Panc1 (cell line): ENCODE measurements at places on chromosomes 12 and 14. TPM values are rescaled to one million over a fixed set of nuclear protein-coding genes. Genes with fewer than 3 reads are reported as not detected.

MYF5 gene
- not detected for total RNA-seq

DNA sequence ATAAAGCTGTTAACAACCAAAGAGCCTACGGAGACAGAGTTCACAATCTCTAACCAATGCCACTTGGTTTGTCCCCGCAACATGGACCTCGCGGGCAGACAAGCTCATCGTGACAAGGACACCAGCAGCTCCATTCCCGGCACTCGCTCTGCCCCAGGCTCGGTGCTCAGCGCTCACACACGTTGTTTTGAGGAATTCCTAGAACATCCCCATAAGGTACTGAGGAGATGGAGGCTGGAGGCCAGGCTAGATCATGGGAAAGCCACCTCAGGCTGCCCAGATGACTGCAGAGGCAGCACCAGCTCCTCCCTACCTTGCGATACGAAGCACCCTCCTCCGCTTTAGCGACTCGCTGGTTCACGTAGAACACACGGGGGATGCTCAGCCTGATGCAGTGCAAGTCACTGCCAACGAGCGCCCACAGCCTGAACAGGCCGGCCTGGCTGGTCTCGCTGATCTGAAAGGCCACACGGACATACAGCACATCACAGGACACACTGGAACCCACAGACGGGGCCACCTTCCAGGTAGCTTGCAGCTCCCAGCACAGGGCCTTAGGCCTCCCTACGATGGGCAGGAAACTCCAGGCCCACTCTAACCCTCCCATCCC lies 30.1 kb downstream of the P2RX2 start:
- DNase-seq: no peak
- no peak overlapping the region for H3K4me3 ChIP-seq
- H3K36me3 ChIP-seq: peaks cover 5% of the 10 kb centered on the region

DNA sequence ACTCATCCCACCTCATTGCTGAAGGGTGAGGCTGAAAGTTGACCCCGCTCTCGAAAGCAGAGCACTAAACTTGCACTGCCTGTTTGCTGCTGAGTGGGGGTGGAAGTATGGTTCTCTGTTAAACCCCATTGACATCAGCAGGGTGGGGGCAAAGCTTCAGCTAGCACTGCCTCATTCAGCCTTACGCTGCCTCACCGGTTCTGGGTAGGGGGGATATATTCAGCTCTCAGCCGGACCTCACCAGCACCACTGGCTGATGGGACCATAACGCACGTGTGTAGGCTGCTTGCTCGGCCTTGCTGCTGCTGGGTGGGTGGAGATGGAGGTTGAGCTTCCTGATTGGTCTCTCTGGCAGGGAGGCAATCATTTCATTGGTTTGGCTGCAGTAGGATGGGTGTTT lies 265.7 kb upstream of the RTL1 start:
- H3K27ac ChIP-seq: no peak overlapping the region
- no peak overlapping the region for H3K4me3 ChIP-seq
- DNase-seq: no peak

DNA sequence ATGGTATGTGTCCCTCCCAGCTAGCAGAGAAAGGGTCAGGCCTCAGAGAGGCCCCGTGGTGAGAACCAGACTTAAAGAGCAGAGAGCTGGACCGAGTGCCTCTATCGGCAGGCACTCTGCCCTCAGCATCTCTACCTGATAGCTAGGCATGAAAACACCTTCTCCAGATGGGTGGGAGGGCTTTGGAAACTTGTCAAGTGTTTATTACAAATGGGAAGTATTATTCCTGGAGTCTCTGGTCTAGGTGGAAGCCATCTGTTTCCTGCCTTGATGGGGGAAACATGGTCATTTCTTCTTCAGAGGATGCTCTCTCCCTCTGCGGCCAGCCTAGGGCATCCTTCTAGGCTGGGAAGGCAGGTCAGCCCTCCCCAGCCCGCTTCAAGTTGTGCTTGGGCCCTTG lies 2.3 kb downstream of the TMEM63C start:
- no peak for DNase-seq
- no peaks in the 10 kb centered on the region for H3K27me3 ChIP-seq
- no peaks in the 10 kb centered on the region; the same call in 1 of the 2 replicates for H3K4me1 ChIP-seq
- H3K36me3 ChIP-seq: no peaks in the 10 kb centered on the region; the same call in 1 of the 2 replicates
- H3K4me3 ChIP-seq: no peak overlapping the region
- no peak overlapping the region for H3K27ac ChIP-seq

POMT2 gene
- total RNA-seq: 43.5 TPM

DNA sequence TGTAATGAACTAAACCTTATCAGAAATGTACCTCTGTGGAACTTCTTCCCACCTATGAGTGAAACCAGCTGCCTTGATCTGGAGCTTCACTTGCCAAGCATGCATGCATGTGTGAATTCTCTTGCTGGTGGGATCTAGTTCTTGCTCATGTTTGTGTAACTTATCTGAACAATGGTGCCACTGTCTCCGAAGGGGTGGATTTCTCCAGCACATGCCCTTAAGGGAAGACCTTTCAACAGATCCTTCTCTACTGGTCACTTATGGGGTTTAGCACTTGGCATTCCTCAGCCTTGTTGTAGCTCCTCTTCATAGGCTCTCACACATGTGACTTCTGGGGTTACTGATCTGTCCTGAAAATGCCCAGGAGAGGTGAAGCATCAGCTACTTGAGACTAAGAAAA lies 25.0 kb downstream of the SMOC1 start:
- H3K4me1 ChIP-seq: no peaks in the 10 kb centered on the region
- no peak overlapping the region for H3K4me3 ChIP-seq
- DNase-seq: no peak

- DNase-seq: no peak
- H3K4me1 ChIP-seq: no peaks in the 10 kb centered on the region
- no peaks in the 10 kb centered on the region for H3K27me3 ChIP-seq
These were observed 164.2 kb downstream of the CCER1 start for GRCh38 chr12:90790747-90791146.

GRCh38 chr12:6378709-6379472 lies 3.5 kb upstream of the SCNN1A start:
- no peak overlapping the region for H3K4me3 ChIP-seq
- DNase-seq: no peak
- no peaks in the 10 kb centered on the region for H3K36me3 ChIP-seq
- no peak overlapping the region for H3K27ac ChIP-seq
- no peaks in the 10 kb centered on the region for H3K27me3 ChIP-seq

KRT84 gene
- total RNA-seq: not detected

- H3K36me3 ChIP-seq: no peaks in the 10 kb centered on the region
- H3K27me3 ChIP-seq: no peaks in the 10 kb centered on the region
- no peak for DNase-seq
- H3K4me1 ChIP-seq: no peaks in the 10 kb centered on the region
- no peak overlapping the region for H3K27ac ChIP-seq
These were observed 129.9 kb downstream of the NPAS3 start for GRCh38 chr14:33068626-33069025.

- H3K27ac ChIP-seq: no peak overlapping the region
- H3K4me1 ChIP-seq: peaks cover 29% of the 10 kb centered on the region
- no peaks in the 10 kb centered on the region for H3K27me3 ChIP-seq
- no peaks in the 10 kb centered on the region for H3K36me3 ChIP-seq
- no peak overlapping the region for H3K4me3 ChIP-seq
These were observed 7.9 kb downstream of the MARK3 start for GRCh38 chr14:103393070-103393469.

DNA sequence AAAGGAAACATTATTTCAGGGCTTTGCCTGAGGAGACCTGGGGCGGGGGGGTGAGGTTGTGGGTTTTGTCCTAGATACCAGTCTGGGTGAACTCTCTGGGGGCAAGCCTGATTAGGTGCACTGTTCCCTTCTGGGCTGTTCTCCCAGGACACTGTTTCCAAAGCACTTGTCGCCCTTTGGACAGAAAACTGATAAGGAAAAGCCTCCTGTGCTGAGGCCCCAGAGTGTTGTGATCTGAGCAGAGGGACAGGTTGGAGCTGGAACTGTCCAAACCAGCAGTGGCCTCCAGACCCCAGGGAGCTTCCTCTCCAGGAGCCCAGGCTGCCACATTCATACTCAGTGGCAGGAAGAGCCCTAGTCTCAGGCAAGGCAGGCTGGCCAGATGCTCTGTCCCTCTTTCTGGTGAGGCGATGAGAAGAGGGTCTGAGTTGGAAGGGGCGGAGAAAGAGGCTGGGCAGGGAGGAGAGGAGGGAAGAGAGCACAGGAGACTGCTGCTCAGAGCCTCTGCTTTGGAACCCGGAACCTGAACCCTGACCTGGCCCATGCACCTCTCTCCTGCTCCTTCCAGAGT lies 1.9 kb downstream of the GALNT16 start:
- no peak overlapping the region for H3K27ac ChIP-seq
- H3K27me3 ChIP-seq: peaks cover 6% of the 10 kb centered on the region; the same call in 1 of the 2 replicates
- H3K4me3 ChIP-seq: no peak overlapping the region
- H3K4me1 ChIP-seq: no peaks in the 10 kb centered on the region
- H3K36me3 ChIP-seq: no peaks in the 10 kb centered on the region
- no peak for DNase-seq

DNA sequence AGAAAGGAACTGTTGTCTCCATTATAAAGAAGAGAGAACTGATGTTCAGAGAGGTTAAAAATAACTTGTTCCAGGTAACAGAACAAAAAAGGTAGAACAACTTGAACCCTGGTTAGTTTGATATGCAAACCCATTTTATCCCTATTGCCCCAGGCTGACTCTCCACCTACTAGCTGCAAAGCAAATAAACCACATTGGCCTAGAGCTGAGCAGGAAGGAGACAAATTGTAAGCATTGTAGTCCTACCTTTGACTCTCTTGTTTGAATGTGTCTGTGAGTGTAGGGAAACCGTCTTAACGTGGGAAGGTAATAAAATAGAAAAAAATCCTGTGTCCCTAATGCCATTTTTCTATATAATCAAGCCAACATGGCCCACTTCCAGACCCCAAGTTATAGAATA lies 126.4 kb downstream of the CCER1 start:
- H3K27me3 ChIP-seq: no peaks in the 10 kb centered on the region
- no peaks in the 10 kb centered on the region for H3K36me3 ChIP-seq
- no peak overlapping the region for H3K4me3 ChIP-seq
- H3K27ac ChIP-seq: no peak overlapping the region
- DNase-seq: no peak
